ENCODE measurements at places on chromosomes 16 and 17.

DNA sequence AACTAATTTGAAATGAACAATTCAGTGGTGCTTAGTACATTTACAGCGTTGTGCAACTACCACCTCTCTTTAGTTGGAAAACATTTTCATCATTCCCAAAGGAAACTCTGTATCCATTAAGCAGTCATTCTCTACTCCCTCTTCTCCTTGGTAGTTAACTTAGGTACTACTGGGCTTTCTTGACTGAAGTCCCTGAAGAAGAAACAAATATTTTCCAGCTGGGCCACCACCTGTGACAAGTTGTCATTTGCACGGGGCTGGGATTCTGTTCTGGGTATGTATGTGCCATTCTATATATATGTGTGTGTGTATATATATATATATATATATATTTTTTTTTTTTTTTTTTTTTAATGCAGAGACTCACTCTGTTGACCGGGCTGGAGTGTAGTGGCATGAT lies 15.4 kb upstream of the RMI2 start:
- DNase-seq = no peak

GRCh38 chr16:19165101-19165500 lies 2.9 kb upstream of the SYT17 start:
- no peak for DNase-seq

- DNase-seq = no peak
Measured at GRCh38 chr17:68910251-68910705, 44.9 kb downstream of the ABCA8 start.

DNA sequence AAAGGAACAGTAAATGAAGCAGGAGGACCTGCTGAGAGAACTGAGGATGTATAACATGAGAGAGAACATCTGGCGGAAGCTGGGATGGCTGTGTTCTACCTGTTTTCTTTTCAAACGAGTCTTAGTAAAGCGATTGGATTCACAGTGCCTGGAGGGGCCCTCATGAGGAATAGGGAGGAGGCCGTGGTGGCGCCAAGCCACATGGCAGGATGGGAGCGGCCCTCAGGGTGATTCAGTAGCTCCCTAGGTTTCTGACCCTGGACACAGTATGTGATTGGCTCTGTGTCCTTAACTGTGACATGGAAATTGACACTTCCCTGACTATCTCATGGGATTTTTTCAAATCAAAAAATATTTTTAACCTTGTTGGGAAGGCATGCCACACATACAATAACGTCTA lies 32.1 kb downstream of the USP43 start:
- DNase-seq = no peak

DNA sequence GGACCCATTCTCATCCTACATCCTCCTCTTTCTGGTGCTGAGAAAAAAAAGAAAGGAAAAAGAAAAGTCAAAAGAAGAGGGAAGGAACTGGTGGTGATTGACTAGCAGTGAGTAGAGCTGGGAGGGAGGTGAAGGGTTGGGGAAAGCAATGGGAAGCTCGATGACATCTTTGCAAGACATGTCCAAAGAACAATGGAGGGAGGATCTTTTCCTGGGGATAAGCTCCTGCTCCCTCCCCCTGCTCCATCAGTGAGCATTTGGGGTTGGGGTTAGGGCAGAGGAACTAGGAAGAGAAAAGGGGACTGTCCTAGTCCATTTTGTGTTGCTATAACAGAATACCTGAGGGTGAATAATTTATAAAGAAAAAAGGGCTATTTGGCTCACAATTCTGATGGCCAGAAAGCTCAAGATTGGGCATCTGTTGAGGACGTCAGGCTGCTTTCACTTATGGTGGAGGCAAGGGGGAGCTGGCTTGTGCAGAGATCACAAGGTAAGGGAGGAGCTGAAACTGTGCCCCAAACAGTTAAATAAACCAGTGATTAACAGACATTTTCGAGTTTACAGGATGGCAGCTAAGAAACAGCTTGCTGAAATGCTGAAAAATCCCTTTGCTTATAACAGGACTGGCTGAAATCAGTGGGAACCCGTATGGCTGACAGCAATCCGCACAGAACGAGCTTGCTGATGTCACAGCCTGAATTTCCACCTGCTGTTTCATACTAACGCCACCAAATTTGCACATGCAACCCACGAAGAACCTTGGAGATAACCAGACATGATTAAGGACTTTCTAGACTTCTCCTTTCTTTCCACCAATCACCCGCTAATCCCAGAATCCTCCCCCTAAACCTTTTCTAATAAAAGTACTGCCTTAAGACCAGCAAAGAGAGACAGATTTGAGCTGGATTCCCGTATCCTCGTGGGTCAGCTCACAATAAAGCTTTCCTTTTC lies 1.6 kb upstream of the ODF4 start:
- no peak for DNase-seq

DNA sequence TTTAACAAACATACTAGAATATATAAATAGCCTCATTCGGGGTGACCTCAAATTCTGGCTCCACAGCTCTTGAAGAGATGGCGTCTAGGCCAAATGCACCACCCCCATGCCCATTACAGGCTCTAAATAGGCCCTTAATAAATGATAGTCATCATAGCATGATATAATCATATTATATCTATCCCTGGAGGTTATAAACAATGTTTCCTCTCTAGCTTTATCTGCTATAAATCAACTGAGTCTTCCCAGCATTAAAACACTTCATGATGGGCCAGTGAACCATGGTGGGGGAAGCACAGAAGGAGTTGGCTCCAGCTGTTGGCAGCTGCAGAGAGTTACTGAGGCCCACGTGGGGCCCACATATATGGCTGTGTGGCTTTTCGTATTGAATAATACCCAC lies 214.9 kb upstream of the MPHOSPH6 start:
- DNase-seq = no peak

- no peak for DNase-seq
Measured at GRCh38 chr17:60391471-60392041, 377 bp downstream of the USP32 start.

GRCh38 chr17:40777459-40777858 lies 4.9 kb downstream of the KRT27 start:
- no peak for DNase-seq

- DNase-seq = no peak
Measured at GRCh38 chr17:41251261-41251660, 1.8 kb downstream of the KRTAP9-4 start.

DNA sequence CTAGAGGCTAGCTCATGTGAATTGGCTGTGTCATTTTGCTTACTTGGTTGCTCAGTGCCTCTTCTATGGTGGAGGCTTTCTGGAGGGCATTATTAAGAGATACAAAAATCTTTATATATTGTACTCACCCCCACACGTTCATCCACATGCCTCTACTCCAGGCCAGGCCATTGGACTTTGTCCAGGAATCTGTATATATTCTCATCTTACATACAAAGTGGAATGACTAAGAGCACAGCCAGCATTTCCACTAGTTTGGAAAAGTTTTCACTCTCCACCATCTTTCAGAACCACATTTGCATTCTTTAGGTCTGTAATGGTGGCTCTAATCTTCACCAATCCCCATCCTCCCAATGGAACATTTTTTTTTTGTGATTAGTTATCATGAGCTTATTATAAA lies 4.8 kb upstream of the GLG1 start:
- no peak for DNase-seq

- DNase-seq = no peak
Measured at GRCh38 chr16:89303617-89304016, 86.1 kb downstream of the ZNF778 start.

DNA sequence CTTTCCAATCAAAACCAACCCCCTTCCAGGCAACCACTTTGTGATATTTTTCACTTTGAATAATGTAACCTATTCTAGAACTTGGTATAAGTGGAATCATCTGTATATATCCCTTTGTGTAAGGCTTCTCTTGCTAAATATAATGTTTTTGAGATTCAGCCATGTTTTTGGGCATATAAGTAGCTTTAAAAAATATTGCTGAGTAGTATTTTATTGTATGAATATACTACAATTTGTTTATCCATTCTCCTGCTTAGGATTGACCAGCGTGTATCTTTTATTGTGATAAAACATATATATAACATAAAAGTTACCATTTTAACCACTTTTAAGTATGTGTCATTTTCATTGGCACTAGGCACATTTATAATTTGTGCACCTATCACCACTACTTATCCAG lies 79.8 kb upstream of the GPR139 start:
- DNase-seq = no peak

Measured in stimulated activated CD8-positive, alpha-beta memory T cell treated with anti-CD3 and anti-CD28 coated beads, Interleukin-2, amount 100 ng/mL, for 1 hour (primary cell).